ENCODE measurements at places on chromosomes 2 and 18. TPM values are rescaled to one million over a fixed set of nuclear protein-coding genes. Genes with fewer than 3 reads are reported as not detected.

DNA sequence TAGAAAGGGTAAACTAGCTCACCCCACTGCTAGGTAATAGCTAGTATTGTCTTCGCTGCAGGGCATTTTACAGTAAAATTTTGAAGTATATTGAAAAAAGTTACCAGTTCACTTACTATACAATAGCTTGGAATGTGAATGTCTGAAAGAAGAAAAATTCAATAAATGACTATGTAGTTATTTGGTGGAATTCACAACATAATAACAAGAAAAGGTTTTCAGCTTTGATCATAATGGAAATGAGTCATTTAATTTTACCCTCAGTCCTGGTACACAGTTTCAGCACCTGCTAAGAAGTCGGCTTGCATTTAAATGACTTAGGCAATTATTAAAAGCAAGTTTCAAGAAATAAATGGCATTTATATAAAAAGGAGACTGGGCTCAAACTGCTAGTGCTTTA lies 90.4 kb downstream of the NUP35 start:
- no peak for DNase-seq

- no peak for DNase-seq
Measured at GRCh38 chr2:174597345-174598047, at the start of gene WIPF1. WIPF1 (minus strand) TSS chr2:174597804; CDS start chr2:174585573, 12,231 bp downstream.

DNA sequence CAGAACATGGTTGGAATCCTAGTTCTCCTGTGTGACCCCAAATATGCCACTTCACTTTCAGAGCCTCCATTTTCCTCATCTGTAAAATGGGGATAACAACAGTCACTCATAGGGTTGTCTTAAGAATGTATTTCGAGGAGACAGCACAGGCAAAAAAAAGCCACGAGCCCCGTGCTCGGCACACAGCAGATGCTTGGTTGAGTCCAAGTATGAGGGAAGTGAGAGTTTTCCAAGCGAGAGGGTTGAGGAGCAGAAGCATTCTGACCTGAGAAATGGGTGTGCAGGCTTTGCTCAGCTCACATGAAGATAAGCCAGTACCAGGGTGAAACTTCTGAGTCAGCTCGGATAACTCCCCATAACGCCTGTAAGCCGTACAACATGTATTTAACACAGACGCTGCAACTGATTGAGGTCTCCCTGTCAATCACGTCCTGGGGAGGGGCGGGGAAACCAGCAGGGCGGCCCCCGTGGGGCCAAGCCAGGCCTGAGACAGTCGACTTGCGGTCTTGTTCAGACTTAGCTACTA lies 23.0 kb upstream of the ODC1 start:
- no peak for DNase-seq

The C2orf92 gene
- 10.3 TPM for total RNA-seq
